ENCODE measurements at places on chromosomes 11 and 22. TPM values are rescaled to one million over a fixed set of nuclear protein-coding genes. Genes with fewer than 3 reads are reported as not detected.

Gene KDM4D
- total RNA-seq = 1.9 TPM

Gene KCNK4
- 0.76 TPM for total RNA-seq

Gene OR5J2
- total RNA-seq = not detected

Gene CHST1
- 4.9 TPM for total RNA-seq

Gene PTPRCAP
- total RNA-seq = 2.5 TPM

Gene ARHGAP8
- not detected for total RNA-seq

DNA sequence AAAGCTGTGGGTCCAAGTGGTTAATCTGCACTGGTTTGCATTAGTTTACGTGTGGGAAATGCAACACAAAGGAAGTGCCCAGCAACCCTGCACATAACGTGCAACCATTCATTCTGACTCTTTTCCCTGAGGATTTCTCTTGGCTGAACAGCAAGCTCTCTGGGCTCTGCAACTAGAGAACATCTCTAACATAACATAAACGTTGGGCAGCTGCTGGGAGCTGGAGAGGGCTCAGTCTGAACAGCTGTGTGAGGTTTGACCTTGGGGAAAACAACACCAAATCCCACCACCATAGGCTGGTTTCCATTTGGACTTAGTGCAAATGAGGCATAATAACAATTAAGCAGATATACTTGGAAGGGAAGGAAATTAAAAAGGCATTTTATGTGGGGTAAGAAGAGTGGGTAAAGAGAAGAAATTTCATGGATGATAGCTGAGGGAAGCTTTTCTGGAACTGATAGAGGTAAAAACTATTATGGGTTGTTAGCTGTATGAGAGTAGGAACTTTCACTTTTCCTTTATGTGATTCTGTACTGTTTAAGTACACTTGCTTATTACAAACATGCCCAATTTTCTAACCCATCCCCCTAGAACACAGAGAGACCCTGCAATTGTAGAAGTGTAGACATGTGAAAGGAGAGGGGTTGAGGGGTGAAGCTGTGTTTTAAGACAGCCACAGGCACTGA, 76.2 kb downstream of the SNX19 start:
- H3K4me1 ChIP-seq = no peaks in the 10 kb centered on the region
- H3K36me3 ChIP-seq = no peaks in the 10 kb centered on the region
- no peak overlapping the region for H3K4me3 ChIP-seq
- H3K27me3 ChIP-seq = no peaks in the 10 kb centered on the region
- DNase-seq = no peak
- H3K27ac ChIP-seq = peak overlapping the region; percentile 17

DNA sequence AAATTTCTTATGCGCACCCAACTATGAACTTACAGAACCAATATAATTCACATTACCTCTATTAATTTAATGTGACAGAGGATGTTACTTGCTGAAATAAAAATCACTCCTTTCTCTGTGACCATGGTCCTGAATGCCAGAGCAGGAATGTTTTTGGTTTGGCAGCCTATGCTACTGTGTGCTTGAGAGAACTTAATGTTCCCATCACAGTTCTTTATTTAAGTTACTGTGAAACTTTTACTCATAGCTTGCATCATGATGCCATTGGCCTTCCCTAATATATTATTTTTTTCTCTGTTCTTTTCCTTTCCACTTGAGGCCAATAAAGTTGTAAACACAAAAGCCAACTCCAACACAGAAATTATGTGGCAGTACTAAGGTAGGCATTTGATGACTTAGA, 142.2 kb downstream of the FAM76B start:
- no peak overlapping the region for H3K4me3 ChIP-seq
- H3K4me1 ChIP-seq = no peaks in the 10 kb centered on the region
- no peaks in the 10 kb centered on the region for H3K36me3 ChIP-seq
- peak overlapping the region; percentile 62 for H3K27ac ChIP-seq
- no peak for DNase-seq

DNA sequence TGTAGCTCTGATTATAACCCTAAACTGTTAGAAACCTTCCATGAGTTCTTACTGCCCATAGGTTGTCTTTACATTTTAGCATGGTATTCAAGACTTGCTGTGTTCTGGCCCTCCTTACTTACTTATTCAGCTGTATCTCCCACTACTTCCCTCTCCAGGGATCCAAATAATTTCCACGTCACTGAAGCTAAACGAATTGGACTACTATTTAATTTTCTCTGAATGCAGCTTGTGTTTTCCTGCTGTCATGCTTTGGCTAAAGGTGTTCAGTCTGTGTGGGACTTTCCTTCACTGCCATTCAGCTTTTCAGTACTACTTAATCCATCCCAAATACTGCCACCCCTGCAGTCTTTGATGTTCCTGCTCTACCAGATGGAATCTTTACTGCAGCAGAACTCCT, 88.3 kb downstream of the UVRAG start:
- no peak overlapping the region for H3K27ac ChIP-seq
- H3K4me1 ChIP-seq = no peaks in the 10 kb centered on the region
- no peaks in the 10 kb centered on the region for H3K27me3 ChIP-seq
- H3K4me3 ChIP-seq = no peak overlapping the region
- no peaks in the 10 kb centered on the region for H3K36me3 ChIP-seq

DNA sequence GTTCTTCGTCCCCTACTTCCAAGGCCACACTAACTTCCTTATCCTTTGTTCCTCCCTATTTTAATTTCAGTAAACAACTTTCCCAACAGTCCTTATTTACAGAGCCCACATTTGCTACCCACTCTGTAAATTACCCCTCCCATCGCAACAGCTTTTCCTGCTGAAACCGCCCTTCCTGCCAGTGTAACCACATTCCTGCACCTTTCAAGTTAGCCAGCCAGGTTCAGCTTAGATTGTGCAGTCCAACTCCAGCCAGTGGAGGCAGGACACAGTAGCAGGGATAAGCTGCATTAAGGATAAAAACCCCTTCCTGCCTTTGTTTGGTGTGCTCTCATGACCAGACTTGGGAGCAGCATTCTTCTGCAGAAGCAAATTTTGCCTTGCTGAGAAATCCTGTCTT, 768.3 kb upstream of the ARHGAP42 start:
- no peaks in the 10 kb centered on the region for H3K4me1 ChIP-seq
- no peak overlapping the region for H3K4me3 ChIP-seq
- H3K27ac ChIP-seq = no peak overlapping the region

GRCh38 chr11:128852327-128853023, 14.6 kb downstream of the KCNJ1 start:
- no peaks in the 10 kb centered on the region for H3K27me3 ChIP-seq
- no peak overlapping the region for H3K27ac ChIP-seq
- no peak for DNase-seq
- no peaks in the 10 kb centered on the region for H3K36me3 ChIP-seq
- no peaks in the 10 kb centered on the region for H3K4me1 ChIP-seq
- H3K4me3 ChIP-seq = no peak overlapping the region

GRCh38 chr11:4551346-4551979, 6.5 kb downstream of the OR52M1 start:
- no peaks in the 10 kb centered on the region for H3K4me1 ChIP-seq
- no peak overlapping the region for H3K4me3 ChIP-seq
- H3K27me3 ChIP-seq = no peaks in the 10 kb centered on the region
- H3K27ac ChIP-seq = no peak overlapping the region
- H3K36me3 ChIP-seq = no peaks in the 10 kb centered on the region

DNA sequence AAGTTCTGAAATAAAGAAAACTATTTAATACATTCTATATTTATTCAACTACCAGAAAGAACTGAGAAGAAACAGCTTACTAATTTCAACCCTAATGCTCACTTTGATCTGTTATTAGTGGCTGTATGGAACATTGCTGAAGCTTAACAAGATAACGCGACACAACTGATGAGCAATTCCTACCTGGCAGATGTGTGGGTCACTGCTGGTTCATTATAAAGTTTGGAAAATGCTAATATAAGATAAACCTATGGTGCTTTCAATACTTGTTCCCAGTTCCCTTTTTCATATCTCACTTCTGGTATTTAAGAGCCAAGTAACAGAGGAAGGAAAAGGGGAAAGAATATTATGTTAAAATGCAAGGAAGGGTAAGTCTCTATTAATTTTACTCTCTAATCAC, 10.5 kb downstream of the CTSC start:
- DNase-seq = no peak
- H3K36me3 ChIP-seq = no peaks in the 10 kb centered on the region
- no peaks in the 10 kb centered on the region for H3K4me1 ChIP-seq
- no peak overlapping the region for H3K4me3 ChIP-seq

GRCh38 chr11:56010716-56011115, 16.3 kb upstream of the OR5F1 start:
- H3K27ac ChIP-seq = no peak overlapping the region
- no peaks in the 10 kb centered on the region for H3K4me1 ChIP-seq
- H3K27me3 ChIP-seq = no peaks in the 10 kb centered on the region

DNA sequence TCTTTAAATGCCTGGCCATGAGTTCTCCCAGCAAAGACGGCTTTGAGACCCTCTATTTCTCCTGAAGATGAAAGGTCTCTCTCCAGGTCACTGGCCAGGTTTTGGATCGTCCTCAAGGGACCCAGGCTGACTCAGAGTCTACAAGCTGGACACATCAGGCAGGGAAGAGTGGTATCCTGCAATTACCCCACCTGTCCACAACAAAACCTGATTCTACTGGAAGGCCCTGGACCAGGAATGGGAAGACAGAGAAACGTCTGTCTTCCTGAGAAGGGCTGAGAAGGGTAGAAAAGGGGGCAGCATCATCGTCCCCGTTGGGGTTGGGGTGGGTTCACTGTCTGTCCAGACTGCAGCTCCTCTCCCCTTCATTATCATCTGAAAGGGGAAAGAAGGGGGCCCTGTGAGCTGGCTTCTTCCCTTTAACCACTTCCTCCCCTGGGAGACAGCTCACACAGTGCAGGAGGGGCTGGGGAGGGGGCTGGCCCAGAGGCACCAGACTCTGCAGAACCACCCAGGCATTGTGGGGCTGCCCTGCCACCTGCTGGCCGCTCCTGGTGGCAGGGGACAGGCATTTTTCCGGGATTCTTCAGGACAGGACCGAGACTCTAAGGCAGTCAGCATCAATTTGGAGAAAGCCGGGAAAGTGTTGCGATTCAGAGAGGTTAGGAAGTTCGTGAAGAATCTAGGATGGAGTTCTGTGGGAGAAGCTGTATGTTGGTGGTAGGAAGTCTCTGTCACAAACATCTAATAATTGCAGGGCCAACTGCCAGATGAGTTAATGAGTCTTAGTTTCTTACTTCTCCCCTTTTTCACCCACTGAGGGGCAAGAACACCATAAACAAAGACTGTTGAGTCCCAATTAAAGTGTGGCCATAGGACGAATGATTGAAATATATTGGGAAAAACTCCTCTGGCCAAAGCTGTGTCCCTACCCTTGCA, 57.6 kb downstream of the SYN3 start:
- H3K27me3 ChIP-seq = no peaks in the 10 kb centered on the region
- no peaks in the 10 kb centered on the region for H3K4me1 ChIP-seq
- no peak overlapping the region for H3K27ac ChIP-seq
- H3K36me3 ChIP-seq = no peaks in the 10 kb centered on the region
- DNase-seq = peak; percentile 44

DNA sequence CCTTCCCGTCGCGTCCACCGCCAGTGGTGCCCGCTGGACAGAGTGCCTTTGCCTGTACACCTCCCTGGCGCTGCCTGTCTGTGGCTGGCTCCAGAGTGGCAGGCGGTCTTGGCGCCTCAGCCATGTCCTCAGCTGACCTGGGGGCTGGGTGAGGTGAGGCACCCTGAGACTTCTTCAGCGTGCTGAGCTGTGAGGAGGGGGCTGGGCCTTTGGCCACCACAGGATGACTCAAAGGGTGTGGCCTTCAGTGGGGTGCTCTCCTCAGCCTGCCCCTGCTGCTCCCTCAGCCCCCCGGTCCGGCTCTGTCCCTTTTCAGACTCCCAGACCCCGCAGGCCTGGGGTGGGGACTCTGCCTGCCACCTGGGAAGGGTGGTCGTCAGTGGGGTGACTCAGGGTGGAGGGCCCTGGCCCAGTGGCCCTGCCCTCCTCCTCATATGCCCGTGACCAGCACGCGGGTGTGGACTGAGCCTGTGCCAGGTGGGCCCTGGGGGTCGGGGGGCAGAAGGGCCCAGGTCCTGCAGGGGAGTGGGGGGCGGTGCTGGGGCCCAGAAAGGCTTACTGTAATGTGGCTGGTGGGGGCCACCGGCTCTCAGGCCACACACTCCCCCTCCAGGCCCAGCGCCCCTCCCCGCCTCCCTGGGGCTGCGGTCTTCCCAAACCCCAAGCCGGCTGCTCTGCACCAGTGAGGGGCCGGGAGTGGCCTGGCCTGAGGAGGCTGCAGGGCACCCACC, 15.9 kb downstream of the CRELD2 start:
- H3K36me3 ChIP-seq = no peaks in the 10 kb centered on the region
- H3K27ac ChIP-seq = peak overlapping the region; percentile 91
- peak; percentile 53 for DNase-seq
- peaks cover 33% of the 10 kb centered on the region for H3K4me1 ChIP-seq

DNA sequence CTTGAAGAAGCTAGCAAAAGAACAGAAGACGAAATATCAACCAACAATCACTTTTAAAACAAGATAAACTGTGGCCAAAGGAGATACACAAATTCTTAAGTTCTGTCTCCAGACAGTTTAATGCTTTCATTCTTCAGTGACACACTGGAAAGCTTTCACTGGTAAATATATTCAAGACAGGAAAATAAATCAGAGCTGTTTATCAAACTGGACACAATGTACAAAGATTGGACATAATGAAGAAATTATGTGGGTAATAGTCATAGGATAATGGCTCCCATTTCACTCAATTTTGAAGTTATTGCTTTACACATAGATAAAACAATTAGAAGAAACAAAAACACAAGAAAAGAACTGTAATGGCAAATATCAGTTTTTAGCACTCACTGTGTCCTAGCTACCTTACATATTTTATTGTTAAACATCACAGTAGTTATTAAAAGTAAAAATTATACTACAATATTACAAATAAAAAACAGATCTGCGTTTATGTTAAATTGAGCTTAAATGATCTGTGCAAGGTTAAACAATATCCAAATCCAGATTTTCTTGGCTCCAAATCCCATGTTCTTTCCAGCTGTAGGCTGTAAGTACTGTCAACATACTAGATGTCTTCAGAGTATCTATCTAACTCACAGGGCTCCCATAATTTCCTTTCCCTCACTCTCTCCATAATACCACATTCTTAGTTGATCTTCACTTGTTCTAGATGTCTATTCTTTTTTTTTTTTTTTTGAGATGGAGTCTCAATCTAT, 38.6 kb upstream of the NOX4 start:
- H3K27ac ChIP-seq = peak overlapping the region; percentile 58
- no peak for DNase-seq
- H3K4me1 ChIP-seq = no peaks in the 10 kb centered on the region
- H3K36me3 ChIP-seq = no peaks in the 10 kb centered on the region
- no peak overlapping the region for H3K4me3 ChIP-seq

GRCh38 chr11:121613724-121614123, 161.0 kb upstream of the SORL1-AS1 start:
- H3K4me3 ChIP-seq = no peak overlapping the region
- H3K27ac ChIP-seq = no peak overlapping the region
- no peak for DNase-seq
- no peaks in the 10 kb centered on the region for H3K4me1 ChIP-seq
- H3K27me3 ChIP-seq = no peaks in the 10 kb centered on the region

DNA sequence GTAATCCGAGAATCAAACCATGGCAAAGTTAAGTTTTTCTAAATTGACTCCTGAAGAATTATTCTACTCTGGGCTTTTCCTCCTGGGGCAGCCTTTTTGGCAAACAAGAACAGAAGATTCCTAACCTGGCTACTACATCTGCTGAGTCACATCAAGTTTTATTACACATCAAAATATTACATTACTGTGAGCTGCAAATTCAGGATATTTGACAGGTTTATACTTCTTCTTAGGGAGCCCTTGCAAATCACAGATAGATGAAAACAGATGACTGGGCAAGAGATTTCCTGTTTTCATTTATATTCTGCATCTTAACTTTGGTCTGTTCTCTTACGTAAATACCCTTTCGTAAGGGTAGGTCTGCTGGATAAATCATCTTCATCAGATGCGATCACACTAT, 23.6 kb downstream of the XRRA1 start:
- H3K36me3 ChIP-seq = no peaks in the 10 kb centered on the region
- H3K4me3 ChIP-seq = no peak overlapping the region
- H3K4me1 ChIP-seq = peaks cover 6% of the 10 kb centered on the region
- H3K27me3 ChIP-seq = no peaks in the 10 kb centered on the region

Measured in uterus (tissue), 4 donors.